ENCODE measurements at places on chromosomes 2 and 18.

DNA sequence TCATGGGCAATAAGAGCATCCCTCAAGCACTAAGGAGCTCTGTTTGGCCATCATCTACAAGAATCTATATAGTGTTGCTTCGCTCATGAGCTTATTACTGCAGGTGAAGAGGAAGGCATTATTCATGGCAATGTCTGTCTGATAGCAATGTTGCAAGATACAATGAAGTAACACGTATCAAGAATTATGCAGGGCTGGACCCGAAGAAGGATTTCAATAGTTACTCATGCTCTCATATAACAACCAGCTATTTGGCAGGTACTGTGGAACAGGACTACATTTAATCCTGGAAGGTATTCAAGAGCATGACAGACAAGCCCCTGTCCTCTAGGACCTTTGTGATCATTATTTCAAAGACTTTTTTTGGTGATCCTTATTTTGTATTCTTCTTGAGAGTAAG, 109.6 kb downstream of the LAMA3 start:
- DNase-seq = no peak

GRCh38 chr18:67519592-67519991, 3.1 kb upstream of the DSEL start:
- no peak for DNase-seq

GRCh38 chr2:3038636-3039035, 339.0 kb downstream of the EIPR1 start:
- DNase-seq = no peak

DNA sequence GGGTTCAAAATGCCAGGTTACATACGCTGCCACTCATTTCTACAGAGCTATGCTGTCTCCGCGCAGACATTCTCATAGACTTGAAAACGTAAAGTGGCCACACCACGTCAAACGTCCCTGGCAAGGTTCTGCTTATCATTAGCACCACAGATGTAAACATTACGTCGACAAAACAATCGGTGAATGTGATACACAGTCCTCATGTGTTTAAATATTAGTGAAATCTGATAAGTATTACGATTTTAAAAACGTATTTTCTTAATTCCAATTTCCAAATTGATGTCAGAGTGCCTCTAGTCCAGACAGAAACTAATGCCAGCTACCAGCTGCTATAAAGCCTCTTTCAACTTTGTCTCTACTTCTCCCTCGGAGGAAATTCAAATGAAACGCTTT, 1.2 kb downstream of the STK17B start:
- peak; percentile 12 for DNase-seq

DNA sequence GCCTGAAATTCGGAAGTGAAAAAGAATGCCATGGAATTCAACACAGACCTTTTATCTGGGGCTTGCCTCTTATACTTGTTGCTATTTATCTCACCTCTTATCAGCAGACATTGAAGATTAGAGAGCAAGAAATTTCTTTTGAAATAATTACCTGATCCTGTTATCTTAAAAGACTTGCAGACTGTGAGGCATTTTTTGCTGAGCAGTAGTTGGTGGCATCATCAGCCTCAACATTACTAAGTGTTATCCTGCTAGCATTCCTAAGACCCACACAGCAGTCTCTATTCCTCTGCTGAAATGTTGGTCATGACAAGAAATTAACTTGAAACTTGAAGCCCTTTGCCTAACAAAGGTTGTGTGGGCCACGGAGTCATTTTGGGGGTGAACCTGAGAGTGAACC, 186.5 kb downstream of the TRIB2 start:
- DNase-seq = no peak

DNA sequence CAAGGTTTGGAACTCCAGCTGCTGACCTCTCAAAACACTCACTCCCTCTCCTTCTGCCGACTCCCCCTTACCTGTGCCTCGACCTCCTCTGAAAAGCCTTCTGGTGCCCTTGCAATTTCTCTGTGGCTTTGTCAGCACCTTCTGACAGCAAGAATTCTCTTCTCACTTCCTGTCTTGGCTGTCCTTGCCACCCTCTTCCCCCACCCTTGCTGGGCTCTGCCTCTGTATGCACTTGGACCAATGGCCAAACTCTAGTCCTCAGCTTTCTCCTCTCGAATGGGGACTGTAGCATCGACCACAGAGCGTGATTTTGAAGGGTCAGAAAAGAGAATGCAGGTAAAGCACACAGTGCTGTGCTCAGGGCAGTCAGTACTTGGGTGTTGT, 99.0 kb downstream of the HS1BP3 start:
- no peak for DNase-seq

GRCh38 chr18:59876310-59876626, 23.5 kb upstream of the PMAIP1 start:
- no peak for DNase-seq

DNA sequence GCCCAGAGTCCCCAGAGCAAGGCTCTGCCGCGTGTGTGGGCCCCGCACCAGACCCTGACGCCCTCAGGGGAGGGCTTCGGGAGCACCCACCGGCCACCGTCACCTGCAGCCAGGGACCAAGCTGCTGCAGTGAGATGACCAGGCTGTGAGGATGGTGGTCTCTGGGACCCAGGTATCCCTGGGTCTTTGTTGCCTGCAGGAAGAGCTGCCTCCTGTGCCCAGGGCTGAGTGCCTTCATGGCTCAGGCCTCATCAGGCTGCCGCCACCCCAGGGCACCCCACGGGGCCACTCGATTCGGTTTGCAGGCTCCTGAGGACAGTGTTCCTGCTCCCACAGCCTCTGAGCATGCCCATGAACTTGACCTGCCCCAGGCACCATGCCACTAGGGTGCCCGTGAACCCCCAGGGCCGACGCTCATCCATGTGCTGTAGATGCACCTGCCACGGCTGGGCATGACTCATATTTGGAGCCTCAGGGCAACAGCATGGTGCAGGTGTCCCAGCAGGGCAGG, 109.8 kb downstream of the FAM210A start:
- no peak for DNase-seq

DNA sequence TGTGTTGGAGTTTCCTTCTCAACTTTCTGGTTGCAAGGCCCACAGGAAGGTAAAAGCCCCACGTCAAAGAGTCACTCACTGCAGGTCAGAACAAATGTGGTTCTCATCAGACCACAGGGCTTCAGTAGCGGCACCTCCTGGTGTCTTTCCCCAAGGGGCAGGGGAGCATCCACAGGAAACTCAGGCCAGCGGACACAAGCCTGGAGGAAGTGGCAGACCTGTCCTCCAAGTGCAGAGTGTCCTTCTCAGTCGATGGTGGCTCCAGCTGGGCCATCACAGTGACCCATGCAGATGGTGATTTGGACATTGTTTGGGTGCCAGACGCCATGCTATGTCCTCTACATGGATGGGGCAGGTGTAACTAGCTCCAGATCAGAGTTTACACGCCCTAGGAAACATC, 84.9 kb downstream of the ACKR3 start:
- no peak for DNase-seq

DNA sequence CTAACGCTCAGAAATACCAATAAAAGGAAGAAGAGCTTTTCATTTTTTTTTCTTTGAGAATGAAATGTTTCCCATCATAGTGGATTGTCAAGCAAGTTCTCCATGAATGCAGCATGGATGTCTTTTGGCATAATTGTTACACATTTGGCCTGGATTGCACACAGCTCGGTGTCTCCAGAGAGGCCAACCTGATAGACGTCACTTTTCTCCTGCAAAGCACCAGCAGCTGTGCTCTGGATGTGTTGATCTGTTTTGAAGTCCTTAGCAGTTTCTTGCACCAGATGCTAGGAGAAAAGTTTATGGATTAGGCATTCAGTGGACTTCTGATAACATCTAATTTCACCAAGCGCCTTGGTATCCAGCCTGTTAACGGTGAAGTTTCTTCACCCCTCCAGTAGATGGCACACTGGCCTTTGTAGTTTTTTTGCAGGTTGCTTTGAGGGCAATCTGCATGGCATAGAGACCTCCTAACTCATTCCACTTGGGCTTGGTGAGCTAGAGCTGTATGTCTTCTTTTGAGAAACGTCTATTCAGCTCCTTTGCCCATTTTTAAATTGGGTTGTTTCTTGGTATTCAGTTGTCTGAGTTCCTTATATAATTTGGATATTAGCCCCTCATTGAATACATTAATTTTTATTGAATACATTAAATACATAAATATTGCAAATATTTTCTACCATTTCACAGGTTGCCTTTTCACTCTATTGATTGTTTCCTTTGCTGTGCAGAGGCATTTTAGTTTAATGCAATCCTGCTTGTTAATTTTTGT, 59.7 kb downstream of the PTH2R start:
- DNase-seq = peak; percentile 32
